ENCODE measurements at places on chromosomes 5 and 9.

GRCh38 chr9:128684065-128684324 lies 5.0 kb upstream of the SET start:
- DNase-seq: no peak

GRCh38 chr5:29263915-29264351 lies 1929.6 kb upstream of the CDH6 start:
- DNase-seq: no peak

- DNase-seq: no peak
These were observed 23.7 kb upstream of the ADAMTS2 start for GRCh38 chr5:179368806-179369529.

- DNase-seq: peak; percentile 73
These were observed 7.8 kb downstream of the EXOSC2 start for GRCh38 chr9:130701059-130702022.

- no peak for DNase-seq
These were observed 8.3 kb downstream of the PTBP3 start for GRCh38 chr9:112325127-112325526.

DNA sequence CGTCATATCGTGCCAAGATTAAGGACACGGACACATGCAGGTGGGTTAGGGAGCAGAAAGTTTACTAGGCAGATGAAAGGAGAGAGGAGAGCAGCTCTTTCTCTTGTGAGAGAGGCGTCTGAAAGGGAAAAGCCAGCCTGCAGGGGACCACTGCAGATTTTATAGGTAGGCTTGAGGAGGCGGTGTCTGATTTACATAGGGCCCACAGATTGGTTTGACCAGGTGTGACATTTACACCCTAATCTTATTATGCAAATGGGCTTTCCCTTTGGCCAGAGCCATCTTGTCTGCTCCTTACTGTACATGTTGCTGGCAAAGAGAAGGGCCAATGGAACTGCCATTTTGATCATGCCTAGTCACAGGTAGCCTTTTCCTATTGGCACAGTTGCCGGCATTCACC lies 137.2 kb upstream of the TAF11L2 start:
- DNase-seq: no peak

- no peak for DNase-seq
These were observed 69.0 kb downstream of the MEF2C start for GRCh38 chr5:88813805-88814575.

DNA sequence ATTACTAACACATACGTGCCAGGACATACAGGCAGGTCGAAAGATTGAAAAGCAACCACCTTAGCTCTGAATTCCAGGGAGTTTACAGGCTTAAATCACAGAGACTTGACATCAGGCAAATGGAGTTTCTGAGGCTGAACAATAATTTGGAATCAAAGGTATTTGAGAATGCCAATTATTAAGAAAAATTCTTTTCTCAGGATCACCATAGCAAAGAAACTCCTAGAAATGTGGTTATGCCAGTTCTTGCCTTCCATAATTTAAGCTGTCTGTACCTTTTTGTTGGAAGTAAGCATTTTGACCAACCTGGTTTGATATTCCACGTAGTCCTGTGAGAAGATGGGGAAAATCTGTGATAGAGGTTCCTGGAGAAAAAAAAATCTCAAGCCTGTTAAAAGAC lies 312.4 kb upstream of the SMARCA2 start:
- DNase-seq: no peak

GRCh38 chr5:43073597-43074546 lies 33.8 kb upstream of the ANXA2R start:
- no peak for DNase-seq

- DNase-seq: no peak
These were observed 222.8 kb downstream of the TENT4A start for GRCh38 chr5:6936031-6936430.

DNA sequence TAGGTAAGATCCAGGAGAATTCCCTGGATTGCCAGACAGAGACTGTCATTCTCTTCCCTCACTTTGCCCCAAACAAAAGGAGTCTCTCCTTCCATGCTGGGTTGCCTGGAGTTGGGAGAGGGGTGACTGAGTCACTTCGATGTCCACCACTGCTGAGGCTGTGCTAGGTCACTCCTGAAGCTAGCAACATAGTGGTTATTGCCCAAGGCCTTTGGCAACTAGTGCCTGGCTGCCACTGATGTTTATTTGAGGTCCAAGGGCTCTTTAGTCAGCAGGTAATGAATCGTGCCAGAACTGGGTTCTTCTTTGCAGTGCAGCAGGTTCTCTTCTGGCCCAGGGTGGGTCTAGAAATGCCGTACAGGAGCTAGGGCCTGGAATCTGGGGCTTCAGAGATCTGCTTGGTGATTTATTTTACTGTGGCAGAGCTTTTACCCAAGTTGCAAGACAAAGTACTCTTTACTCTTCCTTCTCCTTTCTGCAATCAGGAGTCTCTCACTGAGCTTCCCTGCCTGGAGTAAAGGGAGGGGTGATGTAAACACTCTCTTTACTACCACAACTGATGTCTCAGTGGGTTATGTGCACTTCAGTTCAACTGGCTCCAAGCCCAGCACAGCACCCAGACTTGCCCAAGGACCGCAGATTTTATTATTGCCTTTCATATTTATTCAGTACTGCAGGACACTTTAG lies 155.7 kb upstream of the SH3GL2 start:
- no peak for DNase-seq

- DNase-seq: no peak
These were observed 272.6 kb upstream of the KCNN2 start for GRCh38 chr5:114089259-114089658.

GRCh38 chr9:121201045-121201737 lies 478 bp downstream of the RAB14 start:
- DNase-seq: peak; percentile 66

GRCh38 chr5:124997186-124997893 lies 250.9 kb upstream of the ZNF608 start:
- DNase-seq: no peak

DNA sequence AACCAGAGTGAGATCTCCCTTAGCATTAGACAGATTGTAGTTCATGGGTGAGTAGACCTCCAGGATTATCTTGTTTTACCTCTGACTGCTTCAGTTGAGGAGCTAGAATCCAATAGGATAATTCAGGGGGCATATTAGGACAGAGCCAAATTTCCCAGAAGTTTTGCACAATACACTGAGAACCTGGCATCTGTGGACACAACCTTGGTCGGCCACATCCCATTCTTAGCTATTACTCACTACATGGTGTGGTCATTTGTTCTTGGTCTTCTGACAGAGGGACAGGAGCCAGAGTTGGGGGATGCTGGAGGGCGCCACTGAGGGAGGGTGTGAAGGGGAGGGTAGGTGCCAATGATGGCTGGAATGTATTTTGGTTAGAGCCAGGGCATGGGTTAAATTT lies 66.6 kb downstream of the NPR3 start:
- DNase-seq: no peak

- DNase-seq: no peak
These were observed 295.9 kb downstream of the ARHGAP26 start for GRCh38 chr5:143065996-143066522.

DNA sequence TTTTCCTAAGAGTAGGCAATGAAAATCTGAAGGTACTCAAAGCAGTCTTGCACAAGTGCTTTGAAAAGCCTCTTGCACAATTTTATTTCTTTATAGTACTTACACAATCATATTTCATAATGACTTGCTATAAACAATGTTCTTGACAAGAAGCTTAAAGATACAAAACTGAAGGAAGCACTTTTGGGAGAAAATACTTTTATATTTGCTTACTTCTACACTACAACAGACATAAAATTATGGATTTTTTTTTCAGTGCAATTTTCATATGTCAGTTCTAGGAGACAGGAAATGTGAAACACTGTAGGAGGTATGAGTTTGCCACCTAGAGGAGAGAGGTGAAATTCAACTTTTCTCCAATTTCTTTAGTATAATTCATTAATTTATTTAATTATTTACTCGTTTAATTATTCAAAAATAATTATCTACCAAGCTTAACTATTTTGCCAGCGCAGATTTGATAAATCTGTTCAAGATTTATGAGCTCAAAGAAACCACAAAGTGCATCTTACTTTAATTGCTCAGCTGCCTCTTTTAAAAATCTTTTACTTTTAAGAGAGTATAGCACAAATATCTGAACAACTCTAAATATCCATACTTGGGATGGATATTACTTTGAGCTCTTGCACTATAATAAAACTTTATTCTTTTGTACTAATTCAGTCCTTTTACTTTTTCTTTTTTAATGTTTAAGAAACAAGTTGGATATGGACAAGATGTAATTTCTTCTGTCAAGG lies 29.0 kb upstream of the CDKN2B start:
- no peak for DNase-seq

GRCh38 chr9:85009251-85009650 lies 339.7 kb downstream of the NTRK2 start:
- DNase-seq: no peak

GRCh38 chr9:89254058-89254772 lies 56.8 kb upstream of the CKS2 start:
- no peak for DNase-seq

- DNase-seq: no peak
These were observed 44.6 kb downstream of the IRF1 start for GRCh38 chr5:132445930-132446329.

- no peak for DNase-seq
These were observed 456.3 kb upstream of the SGCD start for GRCh38 chr5:155870636-155871035.

DNA sequence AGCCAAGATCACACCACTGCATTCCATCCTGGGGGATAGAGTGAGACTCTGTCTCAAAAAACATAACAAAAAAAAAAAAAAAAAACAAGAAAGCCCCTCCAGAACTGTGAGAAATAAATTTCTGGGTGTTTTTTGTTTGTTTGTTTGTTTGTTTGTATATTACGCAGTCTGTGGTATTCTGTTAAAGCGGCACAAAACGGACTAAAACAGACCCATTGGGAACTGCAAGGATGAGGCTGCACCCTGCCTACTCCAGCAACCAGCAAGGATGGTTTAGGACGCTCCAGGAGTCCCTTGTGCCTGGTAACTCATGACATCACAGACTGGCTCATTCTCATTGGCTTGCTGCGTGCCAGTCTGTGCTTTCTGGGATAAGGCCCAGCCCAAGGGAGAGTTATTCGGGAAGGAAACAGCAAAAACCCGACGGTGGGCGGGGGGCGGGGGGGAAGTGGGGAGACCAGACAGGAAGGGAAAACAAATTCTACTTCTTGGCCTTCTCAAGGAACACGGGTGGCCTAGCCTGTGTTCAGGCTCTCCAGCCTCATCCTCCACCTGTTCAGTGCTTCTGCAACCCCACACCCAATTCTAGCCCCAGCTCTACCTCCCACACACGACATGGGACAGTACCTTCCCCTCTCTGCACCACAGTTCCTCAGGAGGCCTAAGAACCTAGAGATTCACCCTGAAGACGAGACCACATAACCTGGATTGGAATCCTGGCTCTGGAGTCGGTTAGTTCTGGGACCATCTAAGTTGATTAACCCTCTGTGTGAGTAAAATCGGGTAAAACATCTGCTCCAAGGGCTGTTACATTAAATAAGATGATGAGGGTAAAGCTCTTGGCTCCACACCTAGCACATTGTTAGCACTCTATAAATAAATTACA lies 2.8 kb downstream of the CD74 start:
- no peak for DNase-seq

GRCh38 chr5:128881502-128882018 lies 83.7 kb upstream of the SLC27A6 start:
- no peak for DNase-seq

DNA sequence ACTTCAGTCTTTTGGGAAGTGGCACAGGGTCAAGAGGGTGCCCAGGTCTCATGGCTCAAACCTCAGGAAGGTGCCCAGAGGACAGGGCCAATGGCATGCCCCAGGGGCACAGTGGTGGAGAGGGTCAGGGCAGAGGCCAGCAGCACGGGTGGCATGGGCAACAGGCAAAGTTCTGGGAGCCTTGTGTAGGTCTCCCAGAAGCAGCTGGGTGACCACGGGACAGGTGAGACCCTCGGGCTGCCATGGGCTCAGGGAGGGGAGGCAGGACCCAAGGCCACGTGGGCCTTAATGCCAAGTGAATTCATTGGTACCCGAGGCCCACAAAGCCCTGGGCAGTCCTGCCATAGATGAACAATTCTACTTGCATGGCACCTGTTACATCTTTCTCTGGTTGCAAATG lies 72.4 kb upstream of the ADAMTS2 start:
- no peak for DNase-seq

DNA sequence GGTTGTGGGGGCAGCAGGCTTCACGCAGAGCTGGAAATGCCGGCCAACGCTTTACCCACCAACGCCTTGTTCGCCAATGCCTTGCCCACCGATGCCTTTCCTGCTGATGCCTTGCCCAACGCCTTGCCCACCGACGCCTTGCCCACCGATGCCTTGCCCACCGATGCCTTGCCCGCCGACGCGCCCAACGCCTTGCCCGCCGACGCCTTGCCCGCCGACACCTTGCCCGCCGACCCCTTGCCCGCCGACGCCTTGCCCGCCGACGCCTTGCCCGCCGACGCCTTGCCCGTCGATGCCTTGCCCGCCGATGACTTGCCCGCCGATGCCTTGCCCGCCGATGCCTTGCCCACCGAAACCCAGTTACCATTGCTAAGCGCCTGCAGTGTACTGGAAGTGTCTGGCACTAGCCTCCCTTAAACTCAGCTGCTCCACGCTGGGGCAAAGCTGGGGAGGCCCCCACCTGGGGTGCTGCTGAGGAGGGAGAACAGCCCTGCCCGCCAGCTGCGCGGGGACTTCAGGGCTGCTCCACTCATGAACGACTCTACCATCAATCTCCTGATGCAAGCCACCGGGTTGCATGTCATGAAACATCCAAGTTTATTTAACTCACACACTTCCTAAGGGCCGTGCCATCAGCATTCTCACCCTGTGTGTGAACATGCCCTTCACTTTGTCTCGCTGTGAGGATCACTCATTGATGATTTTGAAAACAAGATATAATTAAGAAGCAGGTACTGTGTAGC lies 1.8 kb downstream of the SLC6A18 start:
- no peak for DNase-seq

- DNase-seq: no peak
These were observed 15.0 kb upstream of the VAV2 start for GRCh38 chr9:134007150-134007549.

DNA sequence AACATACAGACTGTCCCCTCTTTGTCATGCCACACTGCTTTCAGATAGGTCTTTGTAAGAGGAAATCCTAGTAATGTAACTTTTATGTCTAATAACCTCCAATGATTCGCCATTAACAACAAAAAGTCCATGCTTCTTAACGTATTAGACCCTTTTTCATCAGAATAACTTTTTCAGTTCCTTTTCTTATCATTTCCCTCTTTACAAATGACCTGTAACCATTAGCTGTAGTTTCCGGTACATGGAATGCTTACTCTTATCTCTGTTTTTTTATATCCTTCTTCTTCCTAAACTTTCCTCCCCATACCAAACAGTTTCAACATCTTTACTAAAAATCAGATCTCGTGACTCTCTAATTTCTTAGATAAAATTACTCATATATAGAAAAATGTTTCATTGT lies 268.9 kb upstream of the TYRP1 start:
- DNase-seq: no peak
